ENCODE measurements at places on chromosomes 7 and 10. TPM values are rescaled to one million over a fixed set of nuclear protein-coding genes. Genes with fewer than 3 reads are reported as not detected.

DNA sequence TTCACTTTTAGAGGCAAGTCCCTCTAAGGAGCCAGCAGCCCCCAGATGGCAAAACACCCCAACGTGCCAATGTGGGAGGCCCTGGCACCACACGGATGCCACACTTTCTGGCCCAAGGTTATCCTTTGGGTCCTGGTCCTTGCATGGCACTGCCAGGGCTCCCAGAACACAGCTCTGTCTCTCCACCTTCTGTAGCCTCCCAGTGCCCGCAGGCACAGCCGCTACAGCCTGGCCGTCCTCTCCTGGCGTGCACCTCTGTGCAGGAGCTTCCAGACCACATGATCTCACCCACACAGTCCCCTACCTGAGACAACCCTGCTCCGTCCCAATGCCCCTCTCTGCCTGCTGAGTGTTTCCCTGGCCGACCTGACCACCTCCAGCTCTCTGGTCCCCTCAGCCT, 215.0 kb downstream of the TNS3 start:
- DNase-seq = no peak

DNA sequence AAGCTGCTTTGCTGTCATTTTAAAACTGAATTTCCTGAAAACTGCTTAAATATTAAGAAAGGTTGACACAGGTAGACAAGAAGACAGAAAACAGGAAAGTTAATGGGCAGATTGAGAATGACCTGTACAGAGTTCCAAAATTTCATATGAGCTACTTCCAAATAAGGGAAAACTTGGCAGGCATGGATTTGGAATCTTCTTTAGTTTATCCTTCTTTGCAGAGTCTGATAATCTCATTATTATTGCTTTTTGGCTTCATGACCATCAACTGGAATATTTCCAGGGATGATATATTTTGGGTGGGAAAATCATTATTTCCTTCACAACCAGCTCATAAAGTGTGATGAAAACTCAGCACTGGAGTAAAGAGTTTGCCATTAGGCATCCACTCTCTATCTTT, 346.5 kb upstream of the NPVF start:
- no peak for DNase-seq

GRCh38 chr10:117005527-117006055, 604 bp upstream of the SHTN1 start:
- no peak for DNase-seq

- no peak for DNase-seq
Observed at GRCh38 chr7:22319424-22320403, 37.2 kb downstream of the RAPGEF5 start.

DNA sequence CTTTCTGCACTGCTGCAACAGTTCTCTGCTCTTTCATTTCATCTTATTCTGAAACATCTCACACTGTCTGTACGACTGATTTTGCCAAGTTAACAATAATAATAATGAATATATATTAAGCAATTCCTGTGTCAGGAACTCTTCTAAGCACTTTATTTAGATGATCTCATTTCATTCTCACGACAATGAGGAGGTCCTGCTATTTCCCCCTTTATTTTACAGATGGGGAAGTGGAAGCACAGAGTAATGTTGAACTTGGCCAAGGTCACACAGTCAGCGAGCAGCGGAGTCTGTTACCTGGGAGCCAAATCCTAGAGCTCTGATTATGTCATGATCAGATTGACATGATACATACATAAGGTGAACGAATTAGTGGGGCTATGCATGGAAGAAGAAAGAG, 5.8 kb downstream of the MRC1 start:
- no peak for DNase-seq

DNA sequence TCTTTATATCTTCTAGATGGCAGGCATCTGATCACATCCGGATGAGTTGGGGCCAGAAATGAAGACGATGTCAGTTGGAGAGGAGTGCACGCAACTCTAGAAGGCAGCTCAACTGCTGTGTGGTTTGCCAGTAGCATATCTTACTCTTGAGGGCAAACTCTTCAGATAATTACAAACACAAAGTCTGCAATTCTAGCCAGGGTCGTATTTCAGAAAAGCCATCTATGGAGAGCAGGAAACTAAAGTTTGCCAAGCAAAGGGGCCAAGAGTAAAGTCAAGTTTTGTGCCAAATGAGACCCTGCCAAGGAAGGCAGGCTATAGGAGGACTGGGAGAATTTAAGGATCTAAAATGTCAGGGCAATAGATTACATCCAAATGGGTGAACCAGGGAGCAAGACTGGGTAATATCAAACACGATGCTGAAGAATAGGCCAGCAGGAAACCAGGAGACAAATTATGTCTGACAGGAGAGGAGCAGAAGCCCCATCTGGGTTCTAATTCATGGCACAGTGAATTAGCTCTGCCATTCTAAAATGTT, 312.5 kb upstream of the SEMA3C start:
- no peak for DNase-seq

The TM9SF3 gene
- 139 TPM for total RNA-seq

The LAMB1 gene
- 421 TPM for total RNA-seq

The BHLHA15 gene
- 0.67 TPM for total RNA-seq

The OPN1SW gene
- not detected for total RNA-seq

The DYDC2 gene
- total RNA-seq = not detected
